ENCODE measurements at places on chromosomes 7 and 10.

DNA sequence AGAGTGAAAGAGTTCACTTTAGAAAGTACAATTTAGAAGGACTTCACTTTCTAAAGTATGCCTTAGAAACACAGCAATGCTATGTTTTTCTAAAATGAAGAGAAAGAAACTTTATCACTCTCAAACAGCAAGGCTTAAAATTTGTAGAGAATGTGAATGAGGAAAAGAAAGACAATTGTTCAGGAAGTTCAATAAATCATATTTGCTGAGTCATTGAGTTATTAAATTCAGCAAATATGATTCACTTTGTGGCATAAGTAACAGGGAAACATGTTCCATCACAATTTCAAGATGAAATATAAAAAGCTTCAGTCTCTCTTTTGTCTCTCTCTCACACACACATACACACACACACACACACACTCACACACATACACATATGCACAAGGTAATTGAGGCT lies 187.9 kb downstream of the PCDH15 start:
- no peak for DNase-seq

GRCh38 chr7:80393786-80394185 lies 118.1 kb downstream of the GNAT3 start:
- no peak for DNase-seq

- DNase-seq, result no peak
These were observed 68.6 kb downstream of the FRMPD2 start for GRCh38 chr10:48205918-48206317.

DNA sequence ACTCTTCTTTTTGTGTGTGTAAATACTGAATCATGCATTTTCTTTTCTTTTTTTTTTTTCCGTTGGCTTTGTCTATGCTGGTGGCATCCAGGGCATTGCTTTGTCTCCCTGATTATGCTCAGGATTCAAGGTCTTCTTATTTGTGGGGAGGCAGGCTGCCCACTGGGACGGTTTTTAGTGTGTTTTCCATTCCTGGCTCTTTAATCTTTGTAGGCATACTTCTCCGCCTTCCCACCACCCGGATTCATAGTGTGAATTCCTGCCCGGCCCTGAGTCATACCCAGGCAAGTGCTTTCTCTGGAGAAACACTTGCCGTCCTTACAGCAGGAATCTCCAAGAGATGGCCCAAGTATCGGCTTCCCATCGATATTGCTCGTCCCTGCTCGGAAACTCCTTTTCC lies 5.2 kb downstream of the ZNF655 start:
- DNase-seq, result no peak

DNA sequence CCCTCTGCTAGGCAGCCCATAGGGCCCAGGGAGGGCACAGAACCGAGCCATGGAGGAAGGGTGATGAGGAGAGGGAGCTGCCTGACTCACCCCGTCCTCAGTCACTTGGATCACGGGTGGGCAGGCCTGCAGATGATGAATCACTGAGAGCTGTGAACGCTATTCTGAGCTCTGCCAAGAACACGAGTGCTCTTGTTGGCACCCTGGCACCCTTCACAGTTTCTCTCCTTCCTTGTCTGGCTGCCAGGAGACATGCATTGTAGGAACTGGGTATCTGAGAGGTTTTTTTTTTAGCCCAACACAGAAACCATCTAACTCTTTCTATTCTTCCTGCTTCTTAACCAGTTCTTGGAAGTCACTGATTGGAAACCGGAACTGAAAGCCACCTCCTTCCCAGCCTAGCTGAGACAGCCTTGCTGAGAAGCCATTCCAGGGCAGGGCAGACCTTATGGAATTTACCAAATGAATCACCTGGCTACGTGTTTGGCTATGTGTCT lies 82.1 kb downstream of the SLC37A3 start:
- DNase-seq, result no peak

All from DMS 273 treated with DMSO at 0.1 percent for 48 hours (cell line).